Choroid plexus epithelial cell (primary cell): ENCODE measurements at places on chromosomes 2 and 18.

GRCh38 chr2:6665093-6666045, 200.3 kb downstream of the CMPK2 start:
- no peak for DNase-seq

- peak; percentile 69 for DNase-seq
Measured at GRCh38 chr2:173058673-173059072, 17.0 kb upstream of the MAP3K20 start.

GRCh38 chr2:30098266-30099005, 48.4 kb upstream of the YPEL5 start:
- DNase-seq = no peak

GRCh38 chr18:77876319-77876865, 626.7 kb downstream of the GALR1 start:
- DNase-seq = no peak

DNA sequence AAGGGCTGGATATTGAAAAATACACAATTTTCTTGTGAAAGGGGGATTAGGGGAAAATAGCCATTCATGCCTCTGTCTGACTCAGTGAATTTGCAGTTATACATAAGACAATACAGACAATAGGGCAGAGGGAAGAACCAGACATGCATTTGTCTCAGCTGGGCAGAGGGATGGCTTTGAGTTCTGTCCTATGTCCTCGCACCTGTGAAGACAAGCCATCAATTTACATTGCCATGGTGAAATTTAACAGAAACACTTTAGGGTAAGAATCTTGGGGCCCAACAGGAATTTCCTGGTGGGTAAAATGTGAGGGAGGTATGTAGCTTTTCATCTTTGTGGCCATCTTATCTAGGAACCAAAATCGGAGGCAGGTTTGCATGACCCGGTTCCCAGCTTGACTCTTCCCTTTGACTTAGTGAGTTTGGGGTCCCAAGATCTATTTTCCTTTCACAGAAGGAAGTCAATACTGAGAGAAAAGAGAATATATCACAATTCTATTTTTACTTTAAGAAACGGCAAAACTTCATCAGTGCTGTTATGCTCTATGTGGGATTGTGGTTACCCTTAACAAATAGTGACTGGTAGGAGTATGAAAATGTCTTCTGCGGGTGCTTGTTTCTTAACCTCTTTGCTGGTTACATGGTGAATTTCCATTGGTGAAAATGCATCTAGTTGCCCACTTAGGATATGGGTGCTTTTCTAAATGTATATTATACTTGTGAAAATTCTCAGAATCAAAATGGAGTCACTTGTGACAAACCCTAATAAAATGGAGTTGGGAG, 221.8 kb downstream of the SPP2 start:
- no peak for DNase-seq

- peak; percentile 23 for DNase-seq
Measured at GRCh38 chr2:190344276-190344827, 963 bp downstream of the INPP1 start.

DNA sequence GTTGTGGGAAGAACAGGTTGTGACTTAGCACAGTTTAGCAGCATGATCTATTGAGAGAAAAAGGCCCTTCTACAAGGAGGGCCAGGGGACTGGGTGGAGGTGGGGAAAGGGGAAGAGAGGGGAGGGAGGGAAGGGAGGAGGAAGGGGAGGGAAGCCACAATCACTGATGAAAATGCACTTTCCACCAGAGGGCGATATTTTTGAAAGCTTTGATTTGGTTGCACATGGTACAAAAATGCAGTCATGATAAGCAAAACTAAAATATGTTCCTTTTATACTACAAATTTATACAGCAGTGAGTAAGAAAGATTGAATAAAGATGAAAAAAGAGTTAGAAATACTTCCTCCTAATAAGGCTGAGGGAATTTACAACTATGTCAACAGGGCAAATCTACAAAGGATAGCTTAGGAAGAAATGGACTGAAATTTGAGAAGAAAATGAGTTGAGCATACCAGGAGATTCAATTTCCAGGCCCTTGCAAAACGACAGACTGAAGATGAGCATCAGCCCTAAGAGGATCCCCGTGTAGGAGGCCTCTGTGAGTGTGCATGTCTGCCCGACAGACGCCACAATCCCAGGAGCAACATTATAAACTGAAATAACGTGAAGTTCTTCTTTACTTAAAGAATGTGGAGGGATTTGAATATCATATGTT, 17.2 kb downstream of the SH3YL1 start:
- DNase-seq = peak; percentile 83

GRCh38 chr2:19426941-19427340, 68.5 kb upstream of the OSR1 start:
- DNase-seq = peak; percentile 18

- no peak for DNase-seq
Measured at GRCh38 chr2:156803243-156803642, 367.1 kb downstream of the GPD2 start.

GRCh38 chr18:777021-777420, 35.0 kb downstream of the YES1 start:
- DNase-seq = peak; percentile 29

- no peak for DNase-seq
Measured at GRCh38 chr2:26519396-26520147, 41.6 kb upstream of the OTOF start.

GRCh38 chr2:36214691-36215090, 140.9 kb upstream of the CRIM1 start:
- peak; percentile 10 for DNase-seq

DNA sequence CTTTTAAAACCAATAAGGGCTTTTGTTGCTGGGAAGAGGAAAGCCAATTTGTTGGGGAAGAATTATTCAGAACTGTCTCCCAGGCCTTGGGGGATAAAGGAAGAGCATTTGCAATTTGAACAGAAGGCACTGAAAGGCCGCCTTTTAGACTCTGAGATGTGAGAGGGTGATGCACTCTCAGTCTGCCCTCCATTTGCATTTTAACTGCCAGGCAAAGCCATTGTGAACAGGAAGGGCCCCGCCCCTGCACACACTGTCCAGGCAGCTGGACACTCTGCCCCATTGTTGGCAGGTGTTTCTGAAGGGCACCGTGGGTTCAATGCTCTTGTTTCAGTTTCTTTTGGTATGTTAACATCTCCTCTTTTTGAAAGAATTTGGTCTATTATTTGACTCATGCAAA, 169.5 kb upstream of the COPS8 start:
- no peak for DNase-seq

GRCh38 chr2:183207110-183207509, 82.9 kb downstream of the NUP35 start:
- DNase-seq = peak; percentile 70

DNA sequence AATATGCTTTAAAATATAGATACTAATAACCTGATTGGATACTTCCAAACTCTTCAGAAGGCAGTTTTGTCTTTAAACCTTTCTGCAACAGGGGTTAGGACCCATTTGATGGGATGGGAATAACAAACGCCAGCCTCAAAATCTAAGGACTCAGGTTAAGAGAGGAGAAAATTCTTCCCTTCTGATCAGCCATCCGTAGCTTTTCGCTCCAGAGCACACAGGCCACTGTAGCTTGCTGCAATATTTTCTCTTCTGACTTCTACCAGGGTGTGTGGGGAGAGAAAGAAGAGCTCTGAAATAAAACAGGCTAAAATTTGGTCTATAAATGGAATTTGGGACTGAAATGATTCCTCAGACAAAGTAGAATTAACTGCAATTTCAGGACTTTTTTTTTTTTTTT, 95.1 kb downstream of the ALPK2 start:
- no peak for DNase-seq

DNA sequence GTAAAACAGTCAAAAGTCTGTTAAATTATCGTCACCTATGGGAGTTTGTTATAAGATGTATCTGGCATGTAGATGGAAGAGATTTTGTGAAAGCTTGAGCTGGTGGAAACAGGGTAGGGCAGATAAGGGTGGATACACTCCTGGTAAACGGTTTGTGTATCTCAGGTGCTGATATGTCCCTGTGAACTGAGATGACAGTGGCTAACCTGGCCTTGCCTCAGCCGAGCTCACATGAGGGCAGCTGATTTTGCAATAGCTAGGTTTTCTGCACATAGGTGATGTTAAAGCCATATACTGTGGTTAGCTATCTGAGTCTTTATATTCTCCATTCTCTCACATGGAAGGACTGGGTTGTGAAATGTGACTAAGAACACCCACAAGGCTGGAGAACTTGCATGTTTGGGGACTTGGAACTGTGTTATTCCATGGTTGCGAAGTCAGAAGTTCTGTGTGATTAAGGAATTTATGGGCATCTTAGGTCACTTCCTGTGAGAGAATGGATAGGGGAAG, 205.1 kb downstream of the TPGS2 start:
- DNase-seq = no peak
